ENCODE measurements at places on chromosomes 7 and 10.
A peak's percentile ranks its signal among the peaks of the same experiment; 100 is the strongest.

DNA sequence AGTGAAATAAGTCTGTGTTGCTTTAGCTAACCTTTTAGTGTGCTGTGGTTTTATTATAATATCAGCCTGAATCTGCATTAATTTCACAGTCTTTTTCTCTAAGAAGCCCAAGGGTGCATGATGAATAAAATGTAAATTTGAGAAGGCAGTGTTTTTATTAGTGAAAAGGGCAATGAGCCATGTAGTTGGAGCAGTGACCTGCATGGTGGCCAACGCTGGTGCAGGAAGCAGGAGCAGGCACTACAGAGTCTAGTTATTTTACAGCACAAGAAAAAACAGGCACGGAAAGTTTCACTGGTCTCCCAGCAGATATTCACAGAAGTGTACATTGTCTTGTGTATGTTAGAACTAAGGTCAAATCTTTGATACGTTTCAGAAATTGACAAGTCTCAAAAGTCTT lies 247.8 kb downstream of the CELF2 start:
- ATAC-seq = no peak

- no peak for ATAC-seq
These were observed 213.3 kb upstream of the IGFBP3 start for GRCh38 chr7:46134385-46134784.

DNA sequence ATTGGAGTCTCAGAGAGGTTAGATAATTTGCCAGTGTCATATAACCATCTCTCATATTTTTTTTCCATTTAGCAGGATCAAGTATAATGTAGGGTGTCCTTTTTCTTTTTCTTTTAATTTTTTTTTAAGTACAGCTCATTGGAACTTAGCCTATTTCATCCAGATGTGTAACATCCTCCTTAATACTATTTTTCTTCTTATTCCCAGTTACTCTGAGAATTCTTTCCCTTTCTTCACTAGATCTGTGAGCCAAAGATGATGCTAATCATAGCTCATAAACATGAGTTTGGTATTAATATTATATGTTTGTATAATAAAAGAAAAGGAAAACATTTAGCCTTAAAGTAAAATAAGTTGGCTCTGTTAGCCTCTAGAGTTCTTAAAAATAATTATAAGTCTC lies 32.8 kb downstream of the PPP1R9A start:
- ATAC-seq = no peak

- no peak for ATAC-seq
These were observed 49.9 kb upstream of the TMEM26 start for GRCh38 chr10:61503051-61503450.

- no peak for ATAC-seq
These were observed 128.7 kb upstream of the CXCL12 start for GRCh38 chr10:44513591-44513990.

DNA sequence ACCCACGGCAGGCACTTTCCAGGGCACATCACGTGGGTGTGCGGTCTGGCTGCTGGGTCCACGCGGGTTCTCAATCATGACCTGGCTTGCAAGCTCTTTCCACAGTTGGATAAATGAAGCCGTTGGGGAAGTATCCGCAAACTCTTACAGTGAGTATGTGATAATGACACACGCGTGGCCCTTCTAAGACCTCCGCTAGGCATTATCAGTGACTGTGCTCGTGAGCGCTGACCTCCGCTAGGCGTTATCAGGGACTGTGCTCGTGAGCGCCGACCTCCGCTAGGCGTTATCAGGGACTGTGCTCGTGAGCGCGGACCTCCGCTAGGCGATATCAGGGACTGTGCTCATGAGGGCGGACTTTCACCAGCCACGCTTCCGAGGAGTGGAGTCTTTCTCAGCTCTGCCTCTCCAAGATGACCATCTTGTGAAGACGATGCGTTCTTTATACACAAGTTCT lies 107.0 kb downstream of the WDR37 start:
- no peak for ATAC-seq

GRCh38 chr10:78750418-78750817 lies 318.3 kb upstream of the ZMIZ1 start:
- no peak for ATAC-seq

DNA sequence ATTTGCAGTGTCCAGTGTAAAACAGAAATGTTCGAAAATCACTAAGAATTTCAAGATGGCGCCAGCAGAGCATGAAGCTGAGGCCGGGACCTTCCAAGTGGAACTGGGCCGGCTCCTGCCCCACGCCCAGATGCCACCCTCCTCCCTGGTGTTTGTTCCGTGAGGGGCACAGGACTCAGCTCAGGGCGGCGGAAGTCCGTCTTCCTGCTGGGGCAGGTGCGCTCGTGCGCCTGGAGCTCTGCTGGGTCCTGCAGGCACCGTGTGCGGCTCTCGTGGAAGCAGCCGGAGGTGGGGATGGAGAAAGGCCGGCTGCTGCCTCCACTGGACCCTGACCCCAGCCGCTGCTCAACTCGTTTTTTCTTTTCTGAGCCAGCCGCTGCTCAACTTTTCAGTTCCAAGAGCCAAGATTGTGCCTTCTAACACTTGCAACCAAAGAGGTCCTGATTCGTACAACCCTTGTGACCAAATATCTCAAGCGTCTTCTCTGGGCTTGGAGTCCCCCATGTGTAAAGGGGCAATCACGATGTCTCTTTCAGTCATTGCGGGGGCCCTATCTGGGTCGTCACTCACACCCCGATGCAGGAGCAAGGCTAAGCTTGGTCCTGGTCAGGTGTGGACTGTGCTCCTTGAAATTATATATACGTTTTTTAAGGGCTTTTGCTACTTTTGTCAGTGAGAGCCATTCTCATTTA lies 334.4 kb downstream of the ADARB2 start:
- ATAC-seq = no peak

GRCh38 chr10:63256009-63256773 lies 123.1 kb downstream of the NRBF2 start:
- no peak for ATAC-seq

GRCh38 chr7:106345421-106346166 lies 60.8 kb upstream of the NAMPT start:
- ATAC-seq = no peak

- ATAC-seq = no peak
These were observed 29.7 kb downstream of the OGDH start for GRCh38 chr7:44636041-44636584.

DNA sequence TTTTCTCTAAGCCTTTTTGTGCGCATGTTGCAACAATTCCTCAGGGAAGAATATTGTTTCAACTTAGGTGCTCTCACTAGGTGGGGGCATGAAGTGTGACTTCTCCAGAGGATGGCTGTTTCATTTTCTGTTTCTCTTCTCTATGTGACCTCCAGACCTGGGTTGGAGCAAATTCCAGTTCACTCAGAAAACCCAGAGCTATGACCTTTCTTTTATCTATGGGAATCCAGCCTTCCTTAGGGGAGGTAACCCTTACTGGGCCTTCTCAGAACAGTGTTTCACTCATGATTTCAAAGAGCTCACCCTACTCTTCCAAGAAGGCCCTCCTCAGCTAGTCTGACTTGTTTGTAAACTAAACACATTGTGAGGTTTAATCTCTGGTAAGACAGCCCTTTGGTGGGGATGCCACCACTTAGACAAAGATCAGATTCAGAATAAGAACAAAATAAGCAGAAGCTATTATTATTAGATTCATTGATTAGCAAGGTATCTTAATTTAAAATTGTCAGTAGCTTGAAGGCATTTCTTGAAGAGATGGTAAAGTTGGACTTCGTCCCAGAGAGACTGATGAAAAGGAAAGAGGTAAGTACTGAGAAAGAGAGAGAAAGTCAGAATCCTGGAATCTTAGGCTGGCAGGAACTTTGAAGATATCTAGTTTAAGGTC lies 16.6 kb upstream of the TAS2R60 start:
- ATAC-seq = peak; percentile 22

DNA sequence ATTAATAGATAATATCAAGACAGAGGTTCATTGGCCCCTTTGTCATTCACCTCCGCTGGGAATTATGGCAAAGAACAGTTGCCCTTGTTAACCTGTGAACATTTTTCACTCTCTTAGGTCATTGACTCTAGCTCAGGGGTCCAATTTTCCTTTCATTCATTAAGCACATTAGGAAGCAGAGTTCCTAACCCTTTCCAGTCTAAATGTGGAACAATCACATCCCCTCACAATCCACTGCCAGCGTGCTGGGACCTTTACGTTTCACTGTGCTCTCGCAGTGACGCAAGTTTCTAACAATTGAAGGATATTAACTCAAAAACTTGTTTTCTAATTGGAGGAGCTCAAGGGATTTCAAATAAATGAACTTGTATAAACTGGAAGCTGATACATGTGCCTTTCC lies 79.3 kb upstream of the MEOX2 start:
- ATAC-seq = peak; percentile 53

GRCh38 chr7:11751807-11752389 lies 80.1 kb downstream of the THSD7A start:
- no peak for ATAC-seq

DNA sequence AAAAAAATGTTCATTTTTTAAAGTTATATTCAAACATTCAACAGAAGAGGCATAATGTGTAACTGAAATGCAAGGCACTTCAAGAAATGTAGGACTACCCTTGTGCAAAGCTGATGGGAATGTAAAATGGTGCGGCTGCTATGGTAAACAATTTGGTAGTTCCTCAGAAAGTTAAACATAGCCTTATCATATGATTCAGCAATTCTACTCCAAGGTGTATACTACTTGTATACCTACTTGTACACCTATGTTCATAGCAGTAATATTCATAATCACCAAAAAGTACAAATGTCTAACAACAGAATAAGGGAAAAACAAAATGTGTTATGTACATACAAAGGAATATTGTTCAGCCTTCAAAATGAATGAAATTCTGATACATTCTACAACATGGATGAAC lies 37.3 kb downstream of the TET1 start:
- no peak for ATAC-seq

DNA sequence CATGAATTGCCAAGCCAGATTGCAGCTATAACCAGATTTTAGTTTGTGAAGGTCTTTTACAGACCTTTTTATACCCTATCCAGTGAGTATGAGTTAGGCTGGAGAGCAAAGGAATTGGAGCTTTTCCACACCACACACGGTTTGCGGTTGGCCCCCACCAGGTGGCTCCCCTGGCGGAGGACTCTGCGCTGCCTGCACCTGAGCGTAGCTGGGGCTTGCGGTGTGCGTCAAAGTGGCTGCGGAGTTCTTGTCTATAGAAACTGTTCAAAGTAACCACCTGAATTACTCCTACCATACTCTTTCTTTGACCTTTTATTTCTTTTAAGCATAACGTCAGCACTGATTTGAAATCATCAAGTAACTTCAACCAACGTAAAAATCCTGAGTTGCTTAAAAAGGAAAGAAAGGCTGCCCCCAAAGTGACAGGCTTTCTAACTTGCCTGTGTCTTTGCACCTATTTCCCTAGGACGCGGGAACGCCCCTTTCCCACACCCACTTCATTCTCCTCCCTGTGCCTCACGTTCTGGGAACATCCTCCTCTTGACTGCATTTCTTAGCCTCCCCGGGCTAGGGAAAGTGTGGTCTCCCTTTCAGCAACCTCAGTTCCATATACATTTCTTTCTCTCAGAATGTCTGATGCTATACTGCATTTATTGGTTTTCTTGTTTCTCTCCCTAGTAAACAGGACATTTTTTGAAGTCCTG lies 47.6 kb upstream of the TMEM72 start:
- no peak for ATAC-seq

DNA sequence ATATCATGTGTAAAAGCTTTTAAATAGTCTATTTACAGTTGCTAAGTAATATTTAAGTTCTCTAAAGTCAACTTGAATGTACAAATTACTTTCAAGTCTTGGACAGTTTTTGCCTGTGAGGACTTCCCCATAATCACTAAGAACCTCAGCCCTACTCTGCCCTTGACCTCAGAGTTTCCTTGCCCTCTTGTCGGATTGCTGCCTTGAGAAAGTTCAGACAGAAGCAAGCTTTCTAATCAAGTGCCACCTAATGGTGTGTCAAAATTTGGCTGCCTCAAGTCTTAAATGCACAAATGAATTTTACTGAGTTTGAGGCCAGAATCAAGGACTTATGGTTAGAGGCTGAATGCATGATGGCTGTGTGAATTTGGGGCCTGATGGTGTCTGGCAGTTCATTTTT lies 88.3 kb upstream of the KAT6B start:
- ATAC-seq = no peak

- no peak for ATAC-seq
These were observed 24.7 kb downstream of the VIPR2 start for GRCh38 chr7:159119851-159120539.

GRCh38 chr7:107995184-107996071 lies 7.5 kb downstream of the LAMB1 start:
- no peak for ATAC-seq

- ATAC-seq = no peak
These were observed 75.9 kb downstream of the EBF3 start for GRCh38 chr10:129887986-129888783.

DNA sequence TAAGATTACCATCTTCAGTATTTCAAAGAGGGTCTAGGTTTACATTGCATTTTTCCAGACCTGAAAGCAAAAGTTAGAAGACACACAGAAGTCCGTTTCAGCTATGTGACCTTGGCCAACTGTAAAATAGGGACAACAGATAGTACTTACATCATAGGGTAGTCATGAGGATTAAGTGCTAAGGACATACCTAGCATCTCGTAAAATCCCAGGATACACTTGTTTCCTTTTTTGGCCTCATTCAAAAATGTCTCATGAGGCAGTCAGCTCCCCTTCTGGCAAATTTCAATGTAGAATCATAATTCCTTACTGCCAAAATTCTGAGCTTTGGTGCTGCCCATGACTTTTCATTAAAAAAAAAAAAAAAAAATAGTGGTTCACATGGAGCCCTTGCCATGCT lies 6.4 kb upstream of the DUSP5 start:
- ATAC-seq = no peak

DNA sequence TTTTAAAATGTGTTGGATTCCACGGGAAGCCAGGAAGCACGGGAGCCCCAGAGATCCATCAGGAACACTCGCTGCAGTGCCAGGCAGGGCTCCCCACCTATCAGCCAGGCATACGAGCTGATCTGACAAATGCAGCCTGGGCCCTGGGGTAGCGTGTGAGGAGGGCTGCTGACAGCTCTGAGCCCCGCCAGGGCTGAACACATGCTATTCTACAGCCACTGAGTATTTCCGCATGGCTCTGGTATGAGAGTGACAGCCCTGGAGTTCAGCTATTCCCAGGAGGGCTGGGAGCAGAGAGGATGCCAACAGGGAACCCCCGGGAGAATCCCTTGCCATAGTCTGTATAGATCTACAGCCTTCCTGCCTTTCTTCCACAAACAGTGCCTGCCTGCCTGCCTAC lies 237.3 kb upstream of the ZMIZ1 start:
- peak; percentile 10 for ATAC-seq

- ATAC-seq = no peak
These were observed 1256.1 kb upstream of the LRRN3 start for GRCh38 chr7:109834851-109835250.

DNA sequence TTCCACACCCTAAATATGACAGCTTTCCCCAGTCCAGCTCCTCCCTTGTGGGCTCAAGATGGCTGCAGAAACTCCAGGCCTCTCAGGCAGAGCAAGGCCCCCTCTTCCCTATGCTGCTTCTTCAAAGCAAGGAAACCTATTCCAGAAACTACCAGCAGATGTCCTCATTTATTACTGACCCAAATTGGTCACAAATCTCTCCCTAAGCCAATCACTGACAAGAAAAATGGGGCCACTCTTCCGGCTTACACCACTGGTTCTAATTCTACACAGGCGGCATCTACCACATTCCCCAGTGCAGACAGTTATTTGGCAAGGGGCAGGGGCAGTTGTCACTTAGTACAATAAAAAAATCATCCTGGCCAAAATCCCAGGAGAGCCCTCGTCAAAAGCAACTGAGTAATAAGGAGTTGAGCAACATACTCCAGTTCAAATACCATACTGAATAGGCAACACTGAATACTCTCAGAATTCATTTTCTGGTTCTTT lies 150.4 kb downstream of the SFMBT2 start:
- peak; percentile 47 for ATAC-seq

All from motor neuron (in vitro differentiated cells).